ENCODE measurements at places on chromosomes 5 and 9.

- no peak for DNase-seq
Observed at GRCh38 chr9:1910269-1910811, 104.8 kb upstream of the SMARCA2 start.

DNA sequence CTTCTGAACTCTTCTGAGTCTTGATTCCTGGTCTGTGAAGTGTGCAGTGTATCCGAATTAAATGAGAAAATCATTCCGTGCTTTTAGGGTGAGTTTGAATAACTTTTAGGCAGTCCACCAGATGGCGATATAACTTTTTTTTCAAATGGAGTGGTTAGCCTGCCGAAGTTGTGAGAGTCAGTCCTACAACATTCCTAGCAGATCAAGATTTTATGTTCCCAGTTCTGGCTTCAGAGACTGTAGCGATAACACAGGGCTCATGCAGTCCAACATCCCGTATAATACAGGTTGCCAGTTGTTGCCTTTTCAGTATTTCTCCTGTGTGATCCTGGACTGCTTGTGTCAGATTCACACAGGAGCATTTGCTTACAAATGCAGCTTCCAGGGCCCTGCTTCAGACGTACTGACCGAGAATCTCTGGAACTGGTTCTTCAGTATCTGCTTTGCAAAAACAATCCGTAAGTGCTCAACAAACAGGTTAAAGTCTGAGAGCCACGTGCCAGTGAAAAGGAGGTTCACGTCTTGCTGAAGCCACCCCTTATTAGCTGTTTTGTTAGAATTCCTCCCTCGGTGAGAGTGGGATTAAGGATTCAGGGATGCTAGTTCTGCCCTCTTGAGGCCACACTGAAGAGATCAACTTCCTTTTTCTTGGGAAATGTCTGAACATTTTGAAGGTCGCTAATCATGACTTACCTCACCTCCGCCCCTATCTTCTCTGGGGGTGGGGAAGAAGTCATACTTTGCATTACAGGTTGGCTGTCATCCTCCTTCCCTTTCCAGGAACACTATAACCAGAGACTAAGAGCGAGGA lies 22.8 kb downstream of the SMIM3 start:
- DNase-seq = peak; percentile 36

- peak; percentile 56 for DNase-seq
Observed at GRCh38 chr9:90099262-90099963, 494.6 kb downstream of the GADD45G start.

- no peak for DNase-seq
Observed at GRCh38 chr9:121837113-121837961, 185.9 kb downstream of the DAB2IP start.

GRCh38 chr9:98851730-98852459 lies 44.4 kb downstream of the GALNT12 start:
- DNase-seq = peak; percentile 47

DNA sequence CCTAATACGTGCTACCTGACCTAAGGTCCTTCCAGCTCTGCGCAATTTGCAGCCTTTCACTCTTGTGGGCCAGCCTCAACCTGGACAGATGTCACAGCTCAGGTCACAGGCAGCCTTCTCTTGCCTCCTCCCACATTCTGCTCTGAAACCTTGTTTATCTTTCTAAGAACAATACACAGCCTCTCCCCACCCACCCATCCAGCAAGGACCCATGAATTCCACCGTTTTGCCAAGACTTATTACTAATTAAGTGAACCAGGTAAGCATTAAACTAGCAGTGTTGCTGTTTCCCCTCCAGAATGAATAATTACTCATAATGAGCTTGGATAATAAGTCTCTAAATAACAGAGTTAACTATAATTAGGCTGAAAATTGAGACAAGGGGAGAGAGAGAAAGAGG lies 11.0 kb downstream of the FABP6 start:
- no peak for DNase-seq

- no peak for DNase-seq
Observed at GRCh38 chr5:17290540-17290974, 73.1 kb downstream of the BASP1 start.

DNA sequence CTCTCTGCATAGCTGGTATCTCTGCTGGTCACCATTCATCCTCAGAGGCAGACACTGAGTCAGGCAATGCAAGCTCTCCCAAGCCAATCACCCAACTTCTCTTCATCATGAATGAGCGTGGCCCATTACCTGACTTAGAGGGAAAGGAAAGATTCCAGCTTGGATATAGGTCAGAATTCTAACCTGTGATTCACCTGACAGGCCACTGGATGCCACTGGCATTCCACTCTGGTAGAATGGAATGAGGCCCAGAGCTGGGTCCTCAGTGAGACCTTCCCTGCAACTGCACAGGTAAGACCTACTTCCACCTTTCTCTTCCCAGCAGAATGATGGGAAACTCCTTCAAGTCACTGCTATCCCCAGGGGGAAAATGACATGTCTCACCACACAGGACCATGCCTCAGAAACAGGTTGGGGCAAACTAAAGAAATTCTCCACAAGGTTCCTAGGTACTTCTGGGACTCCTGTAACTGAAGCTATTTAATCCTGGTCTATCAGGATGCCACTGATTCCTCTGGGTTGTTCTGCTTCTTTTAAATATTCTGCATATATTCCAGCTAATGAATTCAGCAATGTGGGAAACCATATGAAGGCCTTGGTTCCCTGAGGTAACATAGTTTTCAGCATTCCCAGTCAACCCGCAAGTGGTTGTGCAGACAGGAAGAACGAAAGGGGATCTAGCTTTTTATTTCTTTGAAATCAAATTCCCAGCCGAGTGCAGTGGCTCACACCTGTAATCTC lies 62.0 kb downstream of the SUSD1 start:
- peak; percentile 9 for DNase-seq

DNA sequence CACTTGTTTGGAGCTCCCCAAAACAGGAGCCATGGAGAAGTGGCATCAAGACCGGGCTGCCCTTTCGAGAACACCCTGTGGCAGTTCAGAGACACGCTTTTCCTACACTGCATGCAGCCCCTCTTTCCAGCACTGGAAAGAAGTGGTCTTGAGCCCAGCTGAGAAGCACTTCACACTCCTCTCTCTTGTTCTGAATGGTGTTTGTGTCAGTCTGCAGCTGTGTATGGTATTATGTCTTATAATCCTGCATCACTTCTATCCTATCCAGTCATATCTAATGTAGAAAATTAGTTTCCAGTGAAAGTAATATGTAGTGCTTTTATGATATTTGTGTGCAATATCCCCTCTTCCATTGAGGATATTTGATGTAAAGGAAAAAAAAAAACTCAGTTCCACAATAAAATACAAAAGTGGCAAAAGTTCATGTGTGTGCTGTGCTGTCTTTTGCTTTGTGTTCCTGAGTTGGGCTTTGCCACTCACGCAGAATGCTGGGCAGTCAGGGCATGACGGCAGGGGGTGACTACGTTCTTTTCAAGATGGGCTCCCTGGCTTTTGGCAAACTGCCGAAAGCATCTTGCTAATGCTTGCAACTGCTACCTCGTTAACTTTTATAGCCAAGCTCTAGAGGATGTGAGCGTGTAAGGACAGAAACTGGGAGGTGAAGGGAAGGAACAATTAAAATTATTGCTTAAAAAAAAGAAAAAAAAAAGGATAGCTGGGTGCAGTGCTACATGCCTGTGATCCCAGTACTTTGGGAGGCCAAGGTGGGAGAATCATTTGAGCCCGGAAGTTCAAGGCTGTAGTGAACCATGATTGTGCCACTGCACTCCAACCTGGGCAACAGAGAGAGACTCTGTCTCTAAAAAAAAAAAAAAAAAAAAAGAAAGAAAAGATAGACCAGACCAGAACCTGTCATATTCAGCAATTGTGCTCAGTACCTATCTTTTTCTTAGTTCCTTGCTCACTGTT lies 102.2 kb downstream of the MAP1B start:
- DNase-seq = no peak

- no peak for DNase-seq
Observed at GRCh38 chr5:52758014-52758413, 29.7 kb upstream of the ITGA1 start.
